ENCODE measurements at places on chromosomes 16 and 17. TPM values are rescaled to one million over a fixed set of nuclear protein-coding genes. Genes with fewer than 3 reads are reported as not detected.

GRCh38 chr16:12567602-12568001, 236.1 kb downstream of the CPPED1 start:
- no peak overlapping the region for H3K27ac ChIP-seq
- H3K4me3 ChIP-seq: no peak overlapping the region
- DNase-seq: no peak
- peaks cover 3% of the 10 kb centered on the region for H3K27me3 ChIP-seq
- H3K4me1 ChIP-seq: no peaks in the 10 kb centered on the region

DNA sequence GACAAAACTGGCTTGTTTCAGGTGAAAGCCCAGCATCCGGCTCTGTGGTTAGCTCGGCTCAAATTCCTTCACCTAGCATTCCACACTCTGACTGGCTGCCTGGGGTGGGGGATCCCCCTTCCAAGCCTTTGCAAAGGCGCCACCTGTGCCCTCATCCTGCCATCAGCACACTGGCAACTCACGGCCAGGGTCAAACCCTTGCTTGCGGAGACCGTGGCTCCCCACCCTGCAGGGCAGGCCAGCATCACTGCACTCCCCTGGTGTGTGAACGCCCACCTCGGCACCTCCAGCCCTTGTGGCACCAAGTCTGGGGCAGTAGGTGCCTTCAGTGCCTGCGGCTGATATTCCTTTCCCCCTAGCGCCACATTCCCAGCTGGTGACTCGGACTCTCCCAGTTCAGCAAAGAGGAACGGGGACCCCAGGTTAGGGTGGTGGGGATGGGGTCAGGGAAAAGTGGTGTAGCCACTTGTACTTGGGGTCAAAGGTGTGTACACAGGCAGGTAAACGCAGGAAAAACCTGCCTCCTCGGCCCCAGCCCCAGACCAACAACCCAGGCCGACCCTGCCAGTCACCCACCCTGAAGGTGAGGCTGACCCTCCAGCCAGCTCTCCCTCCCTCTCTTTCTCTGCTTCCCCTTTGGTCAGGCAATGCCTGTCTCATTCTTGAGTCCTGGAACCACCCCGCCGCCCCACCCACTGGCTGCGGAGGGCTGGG, 1.1 kb downstream of the FLII start:
- no peaks in the 10 kb centered on the region for H3K27me3 ChIP-seq
- H3K27ac ChIP-seq: peak overlapping the region; percentile 98
- H3K36me3 ChIP-seq: no peaks in the 10 kb centered on the region
- H3K4me3 ChIP-seq: peak overlapping the region; percentile 100
- H3K4me1 ChIP-seq: peaks cover 33% of the 10 kb centered on the region
- DNase-seq: peak; percentile 52

DNA sequence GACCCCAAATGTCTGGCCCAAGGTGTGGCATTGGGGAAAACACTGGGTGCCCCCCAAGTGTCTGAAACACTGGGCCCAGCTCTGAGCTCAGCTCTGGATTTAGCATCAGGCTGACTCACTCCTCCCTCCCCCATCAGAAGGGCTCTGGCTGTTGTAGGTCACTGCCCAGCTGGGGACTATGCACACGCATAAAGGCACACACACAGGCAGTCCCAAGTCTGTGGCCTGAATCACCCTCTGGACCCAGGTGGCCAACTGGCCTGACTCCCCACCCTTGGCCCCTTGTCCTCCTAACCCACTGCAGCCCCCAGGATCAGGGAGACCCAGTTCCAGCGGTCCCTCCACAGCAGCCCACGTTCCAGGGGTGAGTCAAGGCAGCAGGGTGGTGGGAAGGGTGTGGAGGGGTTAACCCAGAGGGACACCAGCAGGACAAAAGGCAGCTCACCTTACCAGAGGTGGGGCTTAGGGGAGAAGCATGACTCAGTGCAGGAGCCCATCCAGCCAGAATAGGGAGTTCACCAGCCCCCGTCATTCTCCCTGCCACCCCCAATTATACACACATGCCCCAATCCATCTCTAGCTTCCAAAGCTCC, 47.0 kb downstream of the MYO18A start:
- H3K4me1 ChIP-seq: peaks cover 66% of the 10 kb centered on the region
- DNase-seq: peak; percentile 72
- H3K4me3 ChIP-seq: peak overlapping the region; percentile 60
- no peaks in the 10 kb centered on the region for H3K36me3 ChIP-seq

DNA sequence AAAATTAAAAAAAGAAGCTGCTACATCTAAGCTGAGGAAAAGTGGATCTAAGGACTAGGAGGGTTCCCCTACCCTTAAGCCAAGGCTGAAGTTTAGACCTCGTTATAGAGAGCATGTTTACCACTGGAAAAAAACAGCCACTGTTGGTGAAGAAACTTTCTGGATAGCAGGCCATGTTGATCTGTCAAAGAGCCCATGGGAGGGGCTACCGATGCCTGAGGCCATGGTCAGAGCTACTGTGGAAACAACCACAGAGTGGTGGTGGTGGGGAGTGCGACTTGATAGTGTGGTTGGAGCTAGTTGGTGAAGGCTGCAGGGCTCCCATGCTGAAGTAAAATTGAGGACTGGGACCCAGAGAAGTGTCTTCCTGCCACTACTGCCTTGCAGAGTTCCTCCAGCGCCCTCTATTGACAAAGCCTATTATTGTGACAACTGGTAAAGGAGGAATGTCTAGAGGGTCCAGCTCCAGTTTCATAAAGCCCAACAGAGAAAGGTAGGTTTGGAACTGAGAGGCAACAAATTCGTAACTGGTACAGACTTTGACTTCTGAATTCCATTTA, 12.7 kb upstream of the FAM20A start:
- H3K36me3 ChIP-seq: no peaks in the 10 kb centered on the region
- no peak overlapping the region for H3K4me3 ChIP-seq
- no peaks in the 10 kb centered on the region for H3K4me1 ChIP-seq

GRCh38 chr17:34011599-34011998, 243.5 kb upstream of the CCL2 start:
- DNase-seq: no peak
- no peak overlapping the region for H3K4me3 ChIP-seq
- H3K27me3 ChIP-seq: peaks cover 1% of the 10 kb centered on the region
- H3K4me1 ChIP-seq: no peaks in the 10 kb centered on the region

GRCh38 chr17:66767154-66767933, 67.6 kb upstream of the CACNG5 start:
- peaks cover 13% of the 10 kb centered on the region for H3K36me3 ChIP-seq
- peaks cover 2% of the 10 kb centered on the region for H3K27me3 ChIP-seq
- no peak for DNase-seq
- no peak overlapping the region for H3K4me3 ChIP-seq
- no peak overlapping the region for H3K27ac ChIP-seq

The NPIPA2 gene
- total RNA-seq: 1.3 TPM

The KRT25 gene
- total RNA-seq: not detected

DNA sequence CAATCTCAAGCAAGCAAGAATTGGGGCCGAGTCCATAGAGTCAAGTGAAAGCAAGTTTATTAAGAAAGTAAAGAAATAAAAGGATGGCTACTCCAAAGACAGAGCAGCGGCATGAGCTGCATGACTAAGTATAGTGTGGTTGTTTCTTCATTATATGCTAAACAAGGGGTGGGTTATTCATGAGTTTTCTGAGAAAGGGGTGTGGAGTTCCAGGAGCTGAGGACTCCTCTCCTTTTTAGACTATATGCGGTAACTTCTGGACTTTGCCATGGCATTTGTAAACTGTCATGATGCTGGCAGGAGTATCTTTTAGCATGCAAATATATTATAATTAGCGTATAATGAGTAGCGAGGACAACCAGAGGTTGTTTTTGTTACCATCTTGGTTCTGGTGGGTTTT, 819.9 kb downstream of the KCNJ2 start:
- DNase-seq: no peak
- peaks cover 2% of the 10 kb centered on the region for H3K27me3 ChIP-seq
- peaks cover 13% of the 10 kb centered on the region for H3K36me3 ChIP-seq

DNA sequence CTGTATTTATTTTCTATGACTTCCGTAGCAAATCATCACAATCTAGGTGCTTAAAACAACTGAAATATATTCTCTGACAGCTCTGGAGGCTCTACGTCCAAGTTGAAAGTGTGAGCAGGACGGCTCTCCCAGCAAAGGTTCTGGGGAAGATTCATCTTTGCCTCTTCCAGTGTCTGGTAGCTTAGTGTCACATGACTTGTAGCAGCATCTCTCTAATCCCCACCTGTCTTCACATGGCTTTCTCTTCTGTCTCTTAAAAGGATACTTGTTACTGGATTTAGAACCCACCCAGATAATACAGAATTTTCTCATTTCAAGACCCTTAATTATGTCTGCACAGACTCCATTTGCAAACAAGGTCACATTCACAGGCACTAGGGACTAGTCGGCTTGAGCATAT, 687.7 kb upstream of the RBFOX1 start:
- no peak overlapping the region for H3K4me3 ChIP-seq
- H3K27ac ChIP-seq: no peak overlapping the region
- no peak for DNase-seq
- no peaks in the 10 kb centered on the region for H3K36me3 ChIP-seq

DNA sequence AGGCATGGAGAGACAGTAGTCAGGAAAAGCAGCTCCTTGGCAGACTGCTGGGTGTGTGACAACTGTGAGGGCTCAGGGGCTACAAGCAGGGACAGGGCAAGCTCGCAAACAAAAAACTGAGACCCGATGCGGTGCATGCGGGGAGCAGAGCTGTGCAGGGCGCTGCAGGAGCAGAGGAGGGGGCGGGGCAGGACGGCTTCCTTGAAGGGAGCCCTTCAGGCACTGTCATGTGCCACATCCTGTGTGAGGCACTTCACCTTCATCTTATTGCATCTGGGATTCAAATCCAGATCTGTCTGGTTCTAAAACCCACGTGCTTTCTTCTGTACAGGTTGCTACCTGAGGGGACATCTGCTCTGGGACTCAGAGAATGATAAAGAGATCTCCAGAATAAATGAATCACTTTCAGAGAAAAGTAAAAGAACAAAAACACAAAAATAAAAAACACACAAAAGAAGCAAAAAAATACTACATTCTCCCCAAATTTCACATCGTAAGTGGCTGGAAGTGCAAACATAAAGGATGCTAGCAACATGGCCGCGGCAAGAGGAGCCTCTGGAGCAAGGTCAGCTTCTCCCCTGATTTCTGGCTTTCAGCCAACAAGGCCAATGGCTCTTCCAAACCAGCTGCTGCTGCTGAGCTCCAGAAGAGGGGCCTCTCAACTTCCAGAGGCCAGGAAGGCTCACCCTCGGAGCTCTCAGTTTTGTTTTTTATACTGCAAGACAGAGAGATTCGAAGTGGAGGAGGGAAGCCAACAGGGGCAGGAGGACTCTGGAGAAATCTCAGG, 14.2 kb downstream of the LYRM9 start:
- no peak for DNase-seq
- H3K27me3 ChIP-seq: peaks cover 13% of the 10 kb centered on the region
- H3K4me1 ChIP-seq: no peaks in the 10 kb centered on the region

The TBC1D3E gene
- not detected for total RNA-seq

The IGF2BP1 gene
- 25.4 TPM for total RNA-seq

The MMP15 gene
- total RNA-seq: 4.0 TPM

- peaks cover 4% of the 10 kb centered on the region for H3K27me3 ChIP-seq
- DNase-seq: peak; percentile 20
- H3K36me3 ChIP-seq: no peaks in the 10 kb centered on the region
- H3K27ac ChIP-seq: peak overlapping the region; percentile 54
- peak overlapping the region; percentile 87 for H3K4me3 ChIP-seq
These were observed 64.6 kb downstream of the CYTH1 start for GRCh38 chr17:78717431-78717980.

The ACAP1 gene
- total RNA-seq: 7.0 TPM

The HSD3B7 gene
- 17.0 TPM for total RNA-seq

DNA sequence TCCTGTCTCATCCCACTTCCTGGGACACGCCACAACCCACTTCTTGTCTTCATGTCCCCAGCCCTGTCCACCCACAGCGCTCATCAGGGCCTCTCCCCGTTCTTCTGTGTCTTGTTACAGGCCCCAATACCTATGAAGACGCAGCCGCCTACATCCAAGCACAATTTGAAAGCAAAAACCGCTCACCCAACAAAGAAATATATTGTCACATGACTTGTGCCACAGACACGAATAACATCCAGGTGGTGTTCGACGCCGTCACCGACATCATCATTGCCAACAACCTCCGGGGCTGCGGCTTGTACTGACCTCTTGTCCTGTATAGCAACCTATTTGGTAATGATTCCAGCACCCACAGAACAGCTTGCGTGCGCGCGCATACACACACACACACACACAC, 70.6 kb downstream of the AMFR start:
- H3K27ac ChIP-seq: no peak overlapping the region
- no peak for DNase-seq
- peaks cover 2% of the 10 kb centered on the region for H3K36me3 ChIP-seq
- peaks cover 30% of the 10 kb centered on the region for H3K4me1 ChIP-seq

The INCA1 gene
- 1.0 TPM for total RNA-seq

GRCh38 chr17:81113158-81113724, 52.1 kb upstream of the PVALEF start:
- no peaks in the 10 kb centered on the region for H3K36me3 ChIP-seq
- no peak overlapping the region for H3K4me3 ChIP-seq
- H3K27me3 ChIP-seq: no peaks in the 10 kb centered on the region

- no peak overlapping the region for H3K27ac ChIP-seq
- no peaks in the 10 kb centered on the region for H3K36me3 ChIP-seq
- H3K4me1 ChIP-seq: peaks cover 5% of the 10 kb centered on the region
- H3K27me3 ChIP-seq: no peaks in the 10 kb centered on the region
These were observed 25.1 kb downstream of the KSR1 start for GRCh38 chr17:27481327-27481726.

GRCh38 chr17:35312790-35313711, 60.4 kb downstream of the SLFN11 start:
- H3K4me1 ChIP-seq: peaks cover 30% of the 10 kb centered on the region
- peaks cover 1% of the 10 kb centered on the region for H3K27me3 ChIP-seq
- H3K27ac ChIP-seq: peak overlapping the region; percentile 53

- H3K27me3 ChIP-seq: peaks cover 19% of the 10 kb centered on the region
- H3K27ac ChIP-seq: no peak overlapping the region
- peaks cover 26% of the 10 kb centered on the region for H3K4me1 ChIP-seq
- DNase-seq: no peak
- H3K36me3 ChIP-seq: no peaks in the 10 kb centered on the region
- H3K4me3 ChIP-seq: peak overlapping the region; percentile 73
These were observed 10.4 kb upstream of the SOX9 start for GRCh38 chr17:72110231-72110941.

DNA sequence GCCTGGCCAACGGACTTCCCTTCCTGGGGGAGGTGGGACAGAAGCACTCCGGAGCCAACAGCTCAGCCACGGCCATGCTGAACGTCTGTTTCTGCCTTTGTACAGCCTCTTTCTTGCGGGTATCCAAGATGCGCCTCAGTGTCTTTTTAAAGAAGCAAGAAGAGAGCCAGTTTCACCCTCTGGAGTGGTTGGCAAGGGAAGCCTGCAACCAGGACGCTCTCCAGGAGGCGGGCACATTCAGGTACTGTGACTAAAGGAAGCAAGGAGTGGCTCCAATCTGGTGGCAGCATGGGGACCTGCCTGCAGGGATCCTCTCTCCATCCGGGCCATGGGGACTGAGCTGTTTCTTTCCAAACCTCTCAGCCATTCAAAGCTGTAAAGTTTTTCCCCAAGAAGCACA, 60.6 kb upstream of the ENDOV start:
- no peak overlapping the region for H3K27ac ChIP-seq
- H3K4me3 ChIP-seq: no peak overlapping the region
- H3K27me3 ChIP-seq: peaks cover 2% of the 10 kb centered on the region
- peaks cover 2% of the 10 kb centered on the region for H3K4me1 ChIP-seq
- DNase-seq: no peak

Measured in HFFc6 (cell line).